AG04450 (cell line): ENCODE measurements at places on chromosomes 7 and 10.

GRCh38 chr10:14603534-14604102 is 171.1 kb downstream of the FAM107B start:
- no peak for DNase-seq

DNA sequence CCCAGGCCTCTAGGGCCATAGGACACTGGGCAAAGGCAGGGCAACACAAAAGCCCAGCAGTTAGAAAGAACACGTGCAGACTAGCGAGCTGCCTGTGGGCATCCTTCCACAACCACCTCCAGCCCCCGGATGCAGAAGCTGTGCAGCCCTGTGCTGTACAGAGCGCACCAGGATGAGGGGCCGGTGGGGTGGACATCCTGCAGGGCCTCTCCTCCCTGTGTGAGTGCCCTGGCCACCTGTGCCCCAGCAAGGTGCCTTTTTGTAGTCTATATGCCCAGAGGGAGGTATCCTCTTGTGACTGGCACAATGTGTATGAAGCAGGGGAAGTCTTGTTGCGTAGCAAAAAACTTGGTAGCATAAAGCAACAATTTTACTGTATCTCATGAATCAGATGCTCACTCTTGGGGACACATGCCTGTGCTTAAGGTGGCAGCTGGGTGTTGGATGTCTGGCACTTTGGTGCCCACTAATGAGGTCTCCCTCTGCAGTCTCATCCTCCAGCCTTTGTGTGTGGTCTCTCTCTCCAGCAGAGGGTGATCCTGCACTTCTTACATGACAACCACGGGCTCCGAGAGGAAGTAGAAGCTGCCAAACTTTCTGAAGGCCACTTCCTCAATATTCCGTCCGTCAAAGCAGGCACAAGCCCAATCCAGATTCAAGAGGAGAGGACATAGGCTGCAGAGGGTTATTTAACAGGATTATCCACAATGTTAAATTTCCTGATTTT is 8.7 kb downstream of the NCAPG2 start:
- DNase-seq: peak; percentile 52

GRCh38 chr7:42198974-42199668 is 37.9 kb downstream of the GLI3 start:
- DNase-seq: no peak

- DNase-seq: no peak
Observed at GRCh38 chr7:7424151-7424873, 111.4 kb downstream of the COL28A1 start.

GRCh38 chr7:24133691-24134090 is 150.3 kb upstream of the NPY start:
- DNase-seq: no peak

- no peak for DNase-seq
Observed at GRCh38 chr10:32981760-32982159, 23.7 kb upstream of the ITGB1 start.

GRCh38 chr10:18567343-18567856 is 84.0 kb downstream of the NSUN6 start:
- no peak for DNase-seq

GRCh38 chr7:123271231-123271630 is 71.5 kb upstream of the SLC13A1 start:
- no peak for DNase-seq

DNA sequence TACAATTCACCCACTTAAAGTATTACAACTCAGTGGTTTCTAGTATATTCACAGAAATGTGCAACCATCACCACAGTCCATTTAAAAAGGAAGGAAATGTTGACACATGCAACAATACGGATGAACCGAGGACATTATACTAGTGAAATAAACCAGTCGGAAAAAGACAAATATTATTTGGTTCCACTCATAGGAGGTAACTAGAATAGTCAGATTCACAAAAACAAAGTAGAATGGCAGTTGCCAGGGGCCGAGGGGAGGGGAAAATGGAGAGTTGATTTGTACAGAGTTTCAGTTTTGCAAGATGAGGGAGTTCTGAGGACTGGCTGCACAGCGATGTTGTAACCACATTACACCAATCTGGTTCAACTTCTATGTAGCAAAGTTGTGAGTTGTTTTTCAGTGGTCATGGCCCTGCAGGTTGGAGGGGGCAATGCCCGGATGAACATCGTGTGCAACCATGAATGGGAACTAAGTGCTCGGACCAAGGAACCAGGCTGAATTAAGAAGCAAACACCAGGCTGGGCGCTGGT is 17.6 kb upstream of the TNPO3 start:
- no peak for DNase-seq

- peak; percentile 38 for DNase-seq
Observed at GRCh38 chr7:47654672-47655298, 72.9 kb upstream of the TNS3 start.

DNA sequence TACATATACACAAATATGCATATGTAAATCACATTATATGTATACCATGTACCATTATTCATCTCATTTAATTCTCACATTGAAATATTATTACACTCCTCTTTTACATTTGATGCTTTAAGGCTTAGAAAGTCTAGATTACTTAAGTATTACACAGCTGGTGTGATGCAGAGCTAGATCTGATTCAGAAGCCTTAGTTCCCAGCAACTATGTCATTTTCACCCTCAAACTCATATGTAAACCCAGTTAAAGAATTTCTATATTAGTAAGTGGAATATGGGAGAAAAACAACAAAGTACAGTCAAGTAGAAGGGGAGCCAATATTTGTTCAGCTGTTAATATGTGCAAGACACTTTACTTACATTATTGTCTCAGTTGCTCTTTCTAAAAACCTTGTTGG is 74.3 kb upstream of the CSTF2T start:
- no peak for DNase-seq

DNA sequence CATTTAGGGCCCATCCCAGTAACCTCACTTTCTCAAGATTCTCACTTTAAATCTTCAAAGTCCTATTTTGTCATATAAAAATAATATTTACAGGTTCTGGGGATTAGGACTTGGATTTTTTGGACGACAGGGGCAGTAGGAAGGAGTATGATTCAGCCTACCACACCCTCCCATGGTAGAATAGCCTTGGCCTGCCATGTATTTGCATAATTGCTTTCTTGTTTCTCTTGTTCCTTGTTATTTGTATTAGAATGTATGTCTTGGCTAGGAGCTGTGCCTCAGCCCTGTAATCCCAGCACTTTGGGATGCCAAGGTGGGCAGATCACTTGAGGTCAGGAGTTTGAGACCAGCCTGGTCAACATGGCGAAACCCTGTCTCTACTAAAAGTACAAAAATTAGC is 92.5 kb downstream of the ELAPOR2 start:
- no peak for DNase-seq

DNA sequence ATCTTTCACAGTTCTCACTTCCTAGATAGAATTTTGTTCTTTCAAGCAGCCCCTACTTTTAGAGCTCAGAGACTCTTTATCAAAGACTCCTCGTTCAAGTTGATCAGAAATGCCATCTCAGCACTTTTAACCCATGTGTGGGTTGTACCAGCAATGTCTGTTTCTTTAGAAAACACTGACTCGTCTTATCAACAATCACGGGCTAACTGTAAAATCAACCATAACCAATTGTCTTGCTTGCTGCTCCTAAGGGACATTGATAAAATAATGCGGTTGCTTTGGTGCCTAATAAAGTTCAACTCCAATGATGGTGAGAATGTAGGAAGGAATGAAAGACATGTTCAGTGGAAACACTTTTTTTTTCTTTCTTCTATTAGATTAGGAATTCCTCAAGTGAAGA is 12.9 kb upstream of the CDK6 start:
- no peak for DNase-seq

GRCh38 chr10:99836711-99837110 is 54.3 kb downstream of the ABCC2 start:
- DNase-seq: no peak

DNA sequence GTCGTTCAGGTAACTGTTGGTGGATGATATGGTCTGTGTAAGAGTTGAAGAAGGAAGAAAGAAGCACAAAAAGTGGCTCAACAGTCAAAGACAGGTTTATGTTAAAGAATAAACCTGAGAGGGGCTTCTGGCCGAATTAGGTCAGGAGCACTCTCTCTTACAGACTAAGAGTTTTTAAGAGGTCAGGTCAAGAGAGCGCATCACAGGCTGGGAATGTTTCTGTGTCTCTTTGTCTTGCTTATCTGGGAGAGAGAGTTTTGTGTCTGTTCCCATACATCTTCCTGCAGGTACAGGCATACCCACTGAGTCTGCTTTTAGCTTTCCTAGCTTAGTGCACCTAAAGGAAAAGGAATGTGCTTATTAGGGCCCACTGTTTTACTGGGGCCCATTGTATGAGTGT is 22.2 kb upstream of the PRPF18 start:
- no peak for DNase-seq

GRCh38 chr7:116986611-116987565 is 33.6 kb downstream of the ST7 start:
- DNase-seq: no peak

GRCh38 chr10:89114846-89115625 is 92.1 kb downstream of the CH25H start:
- DNase-seq: no peak

DNA sequence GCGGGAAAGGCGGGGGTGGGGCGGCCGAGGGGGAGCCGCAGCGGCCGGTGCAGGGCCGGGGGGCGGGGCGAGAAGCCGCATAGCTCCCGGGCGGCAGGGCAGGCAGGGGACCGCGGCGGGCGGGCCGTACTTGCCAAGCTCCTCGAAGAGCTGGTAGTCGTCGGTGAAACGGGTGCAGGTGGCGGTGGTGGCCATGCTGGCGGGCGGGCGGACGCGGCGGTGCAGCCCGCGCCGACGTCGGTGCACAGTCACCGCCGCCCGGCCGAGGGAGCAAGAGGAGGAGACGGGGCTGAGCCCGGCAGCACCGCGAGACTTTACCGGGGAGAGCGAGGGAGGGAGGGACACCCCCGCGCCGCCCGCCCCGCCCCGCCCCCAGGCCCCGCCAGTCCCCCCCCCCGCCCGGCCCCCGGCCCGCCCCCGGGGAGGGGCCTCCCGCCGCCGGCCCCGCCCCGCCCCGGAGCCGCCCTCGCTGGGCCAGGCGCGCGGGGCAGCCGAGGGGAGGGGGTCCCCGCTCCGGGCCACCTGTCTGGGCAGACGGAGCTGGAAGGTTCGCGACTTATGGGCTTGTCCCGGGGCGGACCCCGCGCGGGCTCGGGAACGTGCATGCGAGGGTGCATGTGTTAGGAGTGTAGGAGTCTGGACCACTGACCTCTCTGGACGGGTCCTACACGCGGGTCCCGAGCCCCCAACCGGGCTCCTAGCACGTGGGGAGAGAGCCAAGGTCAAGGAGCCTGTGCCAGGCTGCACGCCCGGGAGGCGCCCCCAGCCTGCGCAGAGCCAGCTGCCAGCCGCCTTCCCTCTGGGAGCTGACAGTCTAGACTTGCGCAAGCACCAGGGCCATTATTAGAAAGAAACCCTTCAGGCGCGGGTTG is at the start of gene CAMK2G:
TSS of gene CAMK2G (minus strand) at position 289 of the 872 bp plus-strand sequence. CDS start at position 195, 94 bp downstream.
- DNase-seq: no peak

DNA sequence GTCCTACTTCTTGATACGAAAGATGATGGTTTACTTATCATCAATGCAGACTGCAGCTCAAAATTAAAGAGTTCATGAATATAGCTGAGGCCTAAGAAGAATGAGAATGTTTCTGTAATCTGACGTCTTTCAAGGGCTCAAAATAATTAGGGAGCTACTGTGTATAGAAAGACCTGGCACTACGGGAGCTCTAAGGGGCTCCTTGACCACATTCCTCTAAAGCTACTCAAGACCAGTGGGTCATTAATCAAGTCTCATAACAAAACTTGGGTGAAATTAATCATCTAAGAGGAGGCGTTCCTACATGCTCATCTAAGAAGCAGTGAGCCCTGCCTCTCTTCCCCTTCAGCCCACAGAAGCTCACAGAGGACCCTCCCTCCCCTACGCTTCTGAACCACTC is 863.8 kb upstream of the AUTS2 start:
- no peak for DNase-seq

DNA sequence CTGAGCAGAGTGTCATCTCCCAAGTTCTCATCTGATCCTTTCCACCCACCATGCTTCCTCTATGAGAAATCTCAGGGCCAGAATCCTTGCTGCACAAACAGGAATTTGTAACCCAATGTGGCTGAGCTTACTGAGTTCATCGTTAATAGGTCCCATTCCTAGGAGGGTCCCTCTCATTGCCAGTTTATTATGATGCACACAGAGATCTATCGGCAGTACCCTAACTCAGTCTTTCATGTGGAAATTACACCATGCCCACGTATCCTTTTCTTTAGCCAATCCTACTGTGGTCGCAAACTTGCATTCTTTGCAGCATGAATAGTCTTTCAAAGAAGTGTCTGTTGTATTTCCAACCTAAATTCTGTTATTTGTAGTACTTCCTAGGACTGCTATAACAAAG is 12.1 kb downstream of the TMEM236 start:
- DNase-seq: no peak

- no peak for DNase-seq
Observed at GRCh38 chr10:113620936-113621335, 42.9 kb downstream of the NRAP start.

GRCh38 chr7:111735661-111736551 is 173.6 kb upstream of the IMMP2L start:
- DNase-seq: peak; percentile 43

DNA sequence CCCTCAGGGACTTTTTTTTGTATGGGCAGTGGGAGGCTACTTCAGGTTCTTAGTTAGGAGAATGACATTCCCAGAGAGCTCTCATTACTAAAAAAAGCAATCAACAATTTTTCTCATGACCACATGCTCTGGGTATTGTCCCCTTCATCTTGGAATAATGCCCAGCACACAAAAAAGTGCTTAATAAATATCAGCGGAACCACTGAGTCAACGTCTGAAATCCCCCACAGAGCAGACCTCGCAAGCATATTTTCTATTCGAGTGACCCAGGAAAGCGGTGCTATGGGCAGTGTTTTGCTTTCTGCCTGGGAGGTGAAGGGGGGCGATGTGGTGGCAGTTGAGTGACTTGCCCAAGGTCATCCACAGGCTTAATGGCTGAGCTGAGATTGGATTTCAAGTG is 493.4 kb upstream of the ZMIZ1 start:
- no peak for DNase-seq

GRCh38 chr10:102781090-102781920 is 37.6 kb downstream of the WBP1L start:
- no peak for DNase-seq

- no peak for DNase-seq
Observed at GRCh38 chr7:2264158-2264557, 22.1 kb downstream of the NUDT1 start.

DNA sequence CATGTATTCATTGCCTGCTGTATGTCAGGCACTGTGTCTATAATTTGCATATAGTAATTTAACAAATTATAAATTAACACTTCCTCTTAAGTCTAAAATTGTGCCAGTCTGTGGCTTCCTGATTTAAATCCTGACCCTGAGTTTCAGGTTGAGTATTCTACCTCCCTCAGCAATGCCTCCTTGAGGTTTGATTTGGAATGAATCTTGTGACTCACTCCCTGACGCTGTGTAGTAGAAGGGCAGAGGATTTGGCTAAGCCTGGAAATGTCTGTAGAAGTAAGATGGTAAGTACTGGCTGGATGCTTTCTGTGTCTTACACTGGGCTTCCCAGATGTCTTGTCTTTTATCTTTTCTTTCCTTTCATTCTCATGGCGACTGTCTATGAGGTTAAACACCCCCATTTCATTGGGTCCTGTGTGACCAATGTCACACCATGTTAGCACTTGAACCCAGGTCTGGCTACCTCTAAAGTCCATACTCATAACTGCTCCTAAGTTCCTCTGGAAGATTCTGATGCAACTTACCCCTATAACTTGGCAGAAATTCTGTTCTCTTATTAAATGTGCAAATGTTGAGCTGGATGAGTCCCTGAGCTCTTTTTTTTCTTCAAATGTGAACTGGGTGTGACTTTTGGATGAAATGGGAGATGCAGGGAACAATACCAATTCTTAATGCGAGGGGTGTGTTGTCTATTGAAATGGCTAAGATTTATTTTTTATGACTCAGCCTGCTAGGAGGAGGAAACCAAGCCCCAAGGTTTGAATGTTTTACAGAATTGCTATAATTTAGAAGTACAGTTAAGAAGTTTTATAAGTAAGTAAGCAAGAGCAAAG is 48.5 kb downstream of the PLCE1 start:
- peak; percentile 18 for DNase-seq
